ENCODE measurements at places on chromosomes 13 and 19.
A peak's percentile ranks its signal among the peaks of the same experiment; 100 is the strongest.

DNA sequence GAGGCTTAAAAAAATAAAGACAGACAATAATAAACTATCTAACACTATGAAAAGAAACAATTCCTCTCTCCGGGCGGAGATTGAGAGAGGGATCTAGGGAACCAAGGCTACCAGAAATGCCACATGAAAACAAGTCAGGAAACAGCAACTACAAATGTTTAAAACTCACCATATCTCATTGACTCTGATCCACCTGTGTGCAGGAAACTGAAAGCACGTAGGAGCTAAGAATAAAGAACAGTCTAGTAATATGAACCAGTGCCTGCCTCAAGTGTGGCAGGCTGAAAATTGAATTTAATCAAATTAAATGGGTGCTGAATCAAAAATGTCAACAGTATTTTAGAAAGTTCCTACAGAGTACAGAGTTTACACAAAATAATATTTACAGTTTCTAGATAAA is 1701.0 kb downstream of the SLITRK5 start:
- no peak for DNase-seq

- no peak for DNase-seq
Measured at GRCh38 chr19:3108775-3109174, 14.6 kb downstream of the GNA11 start.

- no peak for DNase-seq
Measured at GRCh38 chr13:19573120-19573716, 11.9 kb upstream of the TPTE2 start.

DNA sequence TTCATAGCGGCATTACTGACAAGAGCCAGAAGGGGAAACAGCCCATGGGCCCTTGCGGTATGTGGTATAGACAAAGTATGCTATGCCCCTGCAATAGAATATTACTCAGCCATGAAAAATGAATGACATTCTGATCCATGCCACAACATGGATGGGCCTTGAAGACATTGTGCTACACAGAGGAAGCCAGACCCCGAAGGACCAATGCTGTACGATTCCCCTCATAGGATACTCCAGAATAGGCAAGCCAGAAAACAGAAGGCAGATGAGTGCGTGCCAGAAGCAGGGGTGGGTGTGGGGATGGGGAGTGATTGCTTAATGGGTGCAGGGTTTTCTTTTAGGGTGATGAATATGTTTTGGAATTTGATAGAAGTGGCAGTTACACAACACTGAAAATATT is 342.0 kb downstream of the TEX29 start:
- no peak for DNase-seq

GRCh38 chr13:51858433-51859247 is 3.1 kb upstream of the CCDC70 start:
- no peak for DNase-seq

- DNase-seq, result no peak
Measured at GRCh38 chr19:50501568-50502475, 9.2 kb downstream of the JOSD2 start.

DNA sequence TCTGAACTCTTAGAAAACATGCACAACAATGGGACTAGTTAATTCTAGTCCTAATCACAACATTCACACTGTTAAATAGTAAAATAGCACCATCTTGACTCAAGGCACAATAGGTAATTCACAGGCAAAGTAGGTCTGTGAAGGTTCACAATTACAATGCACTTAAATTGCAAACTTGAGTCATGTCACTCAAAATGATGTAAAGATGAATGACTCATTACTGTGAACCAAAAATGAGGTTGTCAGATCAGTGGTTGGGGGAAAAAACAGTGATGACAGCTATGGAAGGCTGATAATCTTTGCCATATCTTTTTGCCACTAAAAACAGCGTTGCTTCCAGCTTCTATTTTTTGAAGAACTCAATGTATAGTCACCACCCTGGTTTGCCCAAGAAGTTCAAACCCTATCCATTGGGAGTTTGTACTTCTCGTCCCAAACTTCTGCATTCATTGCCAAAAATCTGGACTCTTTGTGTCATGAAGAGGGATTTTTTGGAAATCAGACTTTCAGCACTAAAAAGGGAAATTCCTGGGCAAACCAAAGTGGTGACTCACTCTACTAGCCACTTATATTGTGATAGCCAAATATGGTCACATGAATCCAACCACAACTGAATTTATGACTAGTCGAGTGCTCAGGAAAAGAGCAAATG is 200.9 kb upstream of the TMTC4 start:
- peak; percentile 79 for DNase-seq

DNA sequence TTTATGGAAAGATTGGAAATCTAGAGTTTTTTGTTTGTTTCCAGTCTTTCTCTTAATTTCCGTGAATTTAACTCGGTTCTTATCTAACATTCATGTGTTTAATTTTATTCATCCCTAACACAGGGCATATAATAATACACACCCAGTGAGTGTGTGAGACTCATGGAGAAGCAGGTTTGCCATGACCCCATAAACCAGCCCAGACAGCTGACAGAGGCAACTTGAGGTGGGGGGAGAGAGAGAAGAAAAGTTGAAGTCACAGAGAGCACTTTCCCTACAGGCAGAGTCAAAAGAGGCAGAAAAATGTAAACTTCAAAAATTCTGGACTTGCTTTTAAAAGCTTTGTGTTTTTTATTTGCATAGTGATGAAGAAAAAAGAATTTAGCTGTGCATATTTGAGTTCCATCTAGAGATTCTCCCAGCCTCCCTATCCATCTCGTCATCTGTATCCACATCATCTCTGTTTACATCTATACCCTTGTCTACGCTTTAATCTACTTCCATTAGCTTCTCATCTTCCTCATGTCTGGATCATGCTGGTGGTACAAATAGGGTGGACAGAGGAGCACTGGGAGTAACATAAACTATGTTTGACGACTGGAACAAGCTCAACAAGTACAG is 60.2 kb downstream of the THSD1 start:
- DNase-seq, result no peak

GRCh38 chr13:111269508-111269907 is 50.9 kb upstream of the TEX29 start:
- no peak for DNase-seq

DNA sequence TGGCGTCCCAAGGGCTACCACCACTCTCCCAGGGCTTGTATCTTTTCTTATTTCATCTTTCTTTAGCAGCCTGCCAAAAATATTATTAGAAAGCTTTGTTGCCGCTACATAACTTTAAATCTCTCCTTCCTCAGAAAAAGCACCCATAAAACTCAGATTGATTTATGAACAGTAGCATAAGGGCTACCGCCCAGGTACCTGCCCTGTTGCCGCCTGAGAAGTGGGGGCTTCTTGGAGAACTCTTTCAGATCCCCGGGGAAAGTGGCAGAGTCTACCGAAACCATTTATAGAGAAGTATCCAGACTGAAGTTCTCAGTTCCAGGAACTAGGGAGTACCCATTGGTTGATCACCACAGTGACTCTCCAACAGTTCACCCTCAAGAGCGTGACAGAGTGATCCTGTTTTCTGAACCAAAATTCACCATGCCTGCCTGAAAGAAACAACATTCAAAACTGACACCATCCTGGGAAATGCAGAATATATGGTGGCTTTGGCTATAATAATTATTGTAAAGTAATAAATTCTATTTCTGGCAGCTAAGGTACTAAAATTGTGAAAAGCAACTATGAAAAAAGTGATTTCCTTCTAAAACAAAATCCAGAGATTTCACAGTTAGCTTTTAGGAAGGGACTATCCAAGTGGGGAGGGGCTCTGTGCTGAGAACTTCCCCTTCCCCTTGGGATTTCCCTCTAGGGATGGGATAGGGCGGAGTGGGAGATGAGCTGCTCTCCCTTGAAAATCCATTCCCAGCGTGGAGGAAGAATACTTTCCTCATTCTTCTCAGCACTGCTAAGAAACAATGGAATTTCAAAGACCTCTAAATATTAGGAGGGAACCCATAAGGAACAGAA is 877 bp upstream of the N4BP2L1 start:
- no peak for DNase-seq

DNA sequence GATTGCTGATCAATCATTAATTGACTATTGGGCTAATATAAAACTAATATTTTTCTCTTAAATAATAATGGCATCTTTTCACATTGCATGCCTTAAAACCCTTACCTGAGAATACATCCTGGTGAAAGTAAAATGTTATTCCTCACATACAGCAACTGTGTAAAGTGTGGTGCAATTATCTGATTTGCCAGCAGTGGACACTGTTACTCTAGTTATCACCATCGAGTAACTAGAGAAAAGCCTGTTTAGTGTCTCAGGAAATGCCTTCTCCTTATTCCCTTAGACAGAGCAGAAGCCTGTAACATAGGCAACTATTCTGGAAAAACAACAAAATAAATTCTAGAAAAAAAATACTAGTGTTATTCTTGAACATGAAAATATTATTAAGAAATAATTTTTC is 459.8 kb downstream of the FGF14 start:
- DNase-seq, result no peak

- DNase-seq, result no peak
Measured at GRCh38 chr13:37138169-37138568, 32.7 kb upstream of the CSNK1A1L start.

DNA sequence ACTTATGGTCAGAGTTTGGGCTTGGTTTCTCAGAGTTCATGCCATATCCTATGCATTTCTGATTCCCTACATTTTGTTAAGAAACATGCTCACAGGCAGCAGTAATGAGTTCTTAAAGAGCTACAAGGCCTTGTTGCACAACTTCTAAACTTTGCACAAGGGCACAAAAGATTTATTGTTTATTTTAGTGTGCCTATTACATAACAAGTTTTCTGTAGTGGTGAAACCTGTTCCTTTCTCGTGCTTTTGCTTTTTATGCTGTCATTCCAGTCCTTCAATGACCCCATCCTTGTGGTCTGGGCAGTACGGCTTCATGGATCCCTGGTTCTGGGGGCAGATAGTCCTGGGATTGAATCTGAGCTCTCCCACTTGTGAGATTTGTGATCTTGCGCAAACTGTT is 17.8 kb downstream of the ZNF507 start:
- no peak for DNase-seq

DNA sequence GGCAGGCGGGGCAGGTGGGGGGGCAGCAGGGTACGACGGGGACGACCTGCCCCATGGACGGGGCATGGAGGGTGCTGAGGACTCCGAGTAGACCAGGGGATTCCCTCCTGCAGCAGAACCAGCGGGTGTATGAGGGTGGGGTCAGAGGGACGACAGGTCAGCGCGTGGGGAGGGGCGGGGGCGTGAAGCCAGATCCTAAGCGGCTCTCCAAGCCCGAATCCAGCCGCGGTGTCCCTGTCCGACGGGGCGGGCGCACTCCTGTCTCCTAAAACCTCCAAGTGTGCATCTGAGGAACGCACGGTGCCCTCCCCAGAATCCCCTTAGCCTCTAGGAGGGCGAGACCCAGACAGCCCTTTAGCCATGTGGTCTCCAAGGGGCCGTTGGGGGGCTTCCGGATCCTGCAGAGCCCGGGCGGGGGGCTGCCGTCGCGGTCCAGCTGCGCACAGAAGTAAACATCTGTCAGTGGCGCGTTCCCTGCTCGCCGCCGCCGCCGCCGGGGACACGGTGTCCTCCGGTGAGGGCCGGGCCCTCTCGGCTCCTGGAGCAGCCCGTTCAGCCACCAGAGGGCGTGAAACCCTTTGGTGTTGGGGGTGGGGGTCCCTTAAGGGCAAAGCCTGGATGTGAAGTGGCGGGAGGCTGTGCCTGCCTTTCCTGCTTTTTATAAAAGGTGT is 730 bp downstream of the NRTN start:
- DNase-seq, result no peak

DNA sequence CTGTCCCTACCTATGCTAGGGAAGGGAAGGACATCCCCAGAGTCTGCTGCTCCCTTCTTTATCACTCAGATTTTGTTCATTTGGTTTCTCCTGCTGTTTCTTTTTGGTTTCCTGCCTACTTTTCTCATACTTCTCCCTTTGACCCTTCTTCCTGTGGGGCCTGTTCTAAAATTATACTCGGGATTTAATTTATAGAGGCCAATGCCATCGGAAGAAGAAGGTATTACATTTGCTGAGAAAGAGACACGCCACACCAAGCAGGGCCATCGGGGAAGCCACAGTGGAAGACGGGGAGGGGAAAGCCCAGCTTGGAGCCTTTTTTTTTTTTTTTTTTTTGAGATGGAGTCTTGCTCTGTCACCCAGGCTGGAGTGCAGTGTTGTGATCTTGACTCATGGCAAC is 46.8 kb upstream of the FARP1 start:
- no peak for DNase-seq

- no peak for DNase-seq
Measured at GRCh38 chr19:5947435-5947834, 30.5 kb downstream of the RANBP3 start.
